ENCODE measurements at places on chromosomes 5 and 9. TPM values are rescaled to one million over a fixed set of nuclear protein-coding genes. Genes with fewer than 3 reads are reported as not detected.

NDUFAF2 gene
- 56.0 TPM for total RNA-seq

TXNDC8 gene
- total RNA-seq = not detected

DNA sequence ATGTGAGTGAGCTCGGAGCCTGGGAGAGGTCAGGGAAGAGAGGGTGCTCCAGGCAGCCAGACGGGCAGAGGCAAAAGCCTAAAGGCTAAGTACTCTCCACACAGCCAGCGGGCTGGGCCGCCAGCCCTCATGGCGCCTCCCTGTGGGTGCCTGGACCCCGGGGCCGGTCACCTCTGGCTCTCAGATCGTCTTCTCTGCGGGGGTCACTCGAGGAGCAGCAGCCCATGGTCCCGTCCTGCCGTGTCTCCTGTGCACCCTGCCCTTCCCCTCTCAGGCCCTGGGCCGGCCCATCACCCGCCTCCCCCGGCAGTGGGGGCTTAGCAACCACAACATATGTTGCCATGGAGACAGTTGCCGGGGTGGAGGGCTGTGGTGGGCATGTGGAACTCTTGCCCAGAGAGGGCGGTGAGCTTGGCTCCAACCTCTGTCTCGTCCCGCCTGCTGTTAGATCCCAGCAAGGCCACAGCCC lies 4.2 kb downstream of the AK1 start:
- no peak for DNase-seq

GRCh38 chr9:136484153-136485048 lies 1.6 kb upstream of the SEC16A start:
- no peak for DNase-seq

- DNase-seq = no peak
Measured at GRCh38 chr5:126359884-126360283, 63.3 kb upstream of the GRAMD2B start.

KCNV2 gene
- total RNA-seq = not detected

DNA sequence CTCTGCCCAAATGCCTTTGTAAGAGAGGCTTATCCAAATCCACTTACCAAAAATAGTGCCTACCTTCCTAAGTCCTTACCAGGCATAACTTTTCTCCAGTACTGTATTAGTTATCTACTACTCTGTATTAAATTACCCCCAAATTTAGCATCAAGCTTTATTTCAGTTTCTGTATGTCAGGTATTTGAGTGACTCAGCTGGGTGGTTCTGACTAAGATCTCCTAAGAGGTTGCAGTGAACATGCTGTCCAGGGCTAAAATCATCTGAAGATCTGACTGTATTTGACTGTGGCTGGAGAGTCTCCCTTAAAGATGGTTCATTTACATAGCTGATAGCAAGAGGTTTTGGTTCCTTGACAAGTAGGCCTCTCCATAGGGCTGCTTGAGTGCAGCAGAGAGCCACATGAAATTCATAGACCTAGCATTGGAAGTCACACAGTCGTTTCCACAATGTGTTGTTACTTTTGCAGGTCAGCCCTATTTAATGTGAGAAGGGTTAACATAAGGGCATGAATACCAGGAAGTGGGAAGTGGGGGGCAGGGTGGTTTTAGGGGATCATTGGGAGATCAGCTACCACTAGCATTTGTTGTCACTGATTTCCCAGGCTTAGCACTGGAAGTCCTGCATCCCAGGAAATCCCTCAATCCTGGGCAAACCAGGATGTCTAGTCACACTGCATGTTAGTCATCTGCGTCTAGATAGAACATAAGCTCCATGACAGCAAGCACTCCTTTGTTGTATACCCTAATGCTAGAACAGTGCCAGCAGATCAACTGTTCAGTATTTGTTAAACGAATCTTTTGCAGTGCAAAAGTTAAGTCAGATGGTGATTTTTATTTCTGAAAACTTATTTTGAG lies 2.0 kb upstream of the ZNF622 start:
- peak; percentile 35 for DNase-seq

GRCh38 chr5:120582635-120583034 lies 118.5 kb downstream of the PRR16 start:
- DNase-seq = no peak

- peak; percentile 78 for DNase-seq
Measured at GRCh38 chr9:96441798-96442445, 8.0 kb upstream of the HABP4 start.

ADAMTS19 gene
- total RNA-seq = not detected

GRCh38 chr9:137189297-137190295 lies 1.1 kb downstream of the SSNA1 start:
- no peak for DNase-seq

PFN3 gene
- not detected for total RNA-seq

GRCh38 chr9:15295761-15296405 lies 11.1 kb downstream of the TTC39B start:
- no peak for DNase-seq

GNE gene
- total RNA-seq = 13.8 TPM

DNA sequence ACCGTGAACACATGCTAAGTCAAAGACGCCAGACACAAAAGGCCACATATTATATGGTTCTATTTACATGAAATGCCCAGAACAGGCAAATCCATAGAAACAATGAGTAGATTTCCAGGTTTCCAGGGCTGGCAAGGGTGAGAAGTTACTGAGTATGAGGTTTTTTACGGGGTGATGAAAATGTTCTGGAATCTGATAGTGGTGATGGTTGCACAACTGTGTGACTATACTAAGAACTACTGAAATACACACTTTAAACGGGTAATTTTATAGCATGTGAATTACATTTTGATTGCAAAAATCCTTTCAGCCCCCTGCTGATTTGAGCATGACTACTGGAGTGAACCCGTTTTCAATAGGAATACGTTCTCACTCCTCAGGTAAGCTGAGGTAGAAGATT lies 46.7 kb upstream of the TBC1D9B start:
- DNase-seq = no peak

UGT3A1 gene
- total RNA-seq = not detected

DNA sequence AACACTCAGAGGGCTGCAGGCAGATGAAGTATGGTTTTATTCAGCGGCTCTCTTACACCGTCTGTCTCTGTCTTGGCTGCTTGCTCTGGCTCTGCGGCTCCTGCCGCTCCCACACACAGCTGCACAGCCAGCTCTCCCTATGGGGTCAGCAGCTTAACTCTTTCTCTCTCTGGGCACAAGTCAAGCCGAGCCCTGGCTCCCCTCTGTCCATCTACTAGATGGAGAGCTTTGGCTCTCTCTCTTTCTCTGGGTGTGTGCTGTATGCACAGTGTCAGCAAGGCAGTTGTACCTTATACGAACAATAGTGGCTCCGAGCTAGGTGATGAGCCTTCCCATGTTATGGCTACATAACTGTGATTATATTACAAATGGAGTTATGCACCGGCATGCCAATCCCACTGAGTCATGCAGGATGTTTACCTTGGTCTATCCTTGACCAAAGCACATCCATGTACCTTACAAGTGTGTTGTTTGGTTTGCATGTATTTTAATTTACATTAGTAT lies 19.3 kb upstream of the PPP2CA start:
- DNase-seq = peak; percentile 24

GRCh38 chr9:127201071-127201541 lies 63.5 kb upstream of the GARNL3 start:
- no peak for DNase-seq

DND1 gene
- total RNA-seq = 0.81 TPM

TNFSF8 gene
- 0.09 TPM for total RNA-seq

PHF24 gene
- total RNA-seq = not detected

DNA sequence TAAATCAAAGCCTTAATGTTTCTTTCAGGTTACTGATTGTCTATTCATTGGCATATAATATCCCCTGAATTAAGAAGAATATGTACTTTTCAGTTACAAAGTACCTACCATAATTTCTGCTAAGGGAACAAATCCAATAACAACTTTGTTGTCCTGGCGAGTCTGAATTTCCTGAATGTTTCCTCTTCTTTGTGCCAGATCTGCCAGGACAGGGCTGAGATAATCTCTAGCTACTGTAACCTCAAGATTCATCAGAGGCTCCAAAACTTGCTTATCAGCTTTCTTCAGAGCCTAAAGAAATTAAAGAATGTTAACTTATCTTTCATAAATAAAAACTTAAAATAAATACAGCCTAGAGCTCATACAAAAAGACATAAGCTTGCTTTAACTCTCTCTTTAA lies 37.2 kb downstream of the HEXB start:
- DNase-seq = no peak

CDKN2B-AS1 gene
- total RNA-seq = not detected

DOK3 gene
- total RNA-seq = 21.1 TPM

- DNase-seq = no peak
Measured at GRCh38 chr5:1062761-1063568, 48.9 kb downstream of the SLC12A7 start.

CDH18 gene
- total RNA-seq = 0.87 TPM

DNA sequence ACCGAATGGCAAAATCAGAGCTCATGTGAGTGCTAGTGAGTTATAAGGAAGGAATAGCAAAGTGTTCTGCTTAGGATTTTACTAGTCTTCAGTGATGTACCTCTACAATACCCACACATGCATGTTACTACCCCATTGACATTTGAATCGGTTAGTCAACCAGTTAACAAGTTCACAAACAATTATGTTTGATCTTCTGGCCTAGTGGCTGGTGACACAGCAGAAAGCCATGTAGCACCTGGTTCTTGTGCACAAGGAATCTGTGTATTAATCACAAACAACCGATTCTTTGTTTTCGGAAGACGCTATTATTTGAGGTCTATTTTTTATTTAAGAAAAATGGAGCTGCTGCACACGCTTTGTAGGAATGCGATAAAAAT lies 41.9 kb downstream of the NTRK2 start:
- DNase-seq = no peak

DNA sequence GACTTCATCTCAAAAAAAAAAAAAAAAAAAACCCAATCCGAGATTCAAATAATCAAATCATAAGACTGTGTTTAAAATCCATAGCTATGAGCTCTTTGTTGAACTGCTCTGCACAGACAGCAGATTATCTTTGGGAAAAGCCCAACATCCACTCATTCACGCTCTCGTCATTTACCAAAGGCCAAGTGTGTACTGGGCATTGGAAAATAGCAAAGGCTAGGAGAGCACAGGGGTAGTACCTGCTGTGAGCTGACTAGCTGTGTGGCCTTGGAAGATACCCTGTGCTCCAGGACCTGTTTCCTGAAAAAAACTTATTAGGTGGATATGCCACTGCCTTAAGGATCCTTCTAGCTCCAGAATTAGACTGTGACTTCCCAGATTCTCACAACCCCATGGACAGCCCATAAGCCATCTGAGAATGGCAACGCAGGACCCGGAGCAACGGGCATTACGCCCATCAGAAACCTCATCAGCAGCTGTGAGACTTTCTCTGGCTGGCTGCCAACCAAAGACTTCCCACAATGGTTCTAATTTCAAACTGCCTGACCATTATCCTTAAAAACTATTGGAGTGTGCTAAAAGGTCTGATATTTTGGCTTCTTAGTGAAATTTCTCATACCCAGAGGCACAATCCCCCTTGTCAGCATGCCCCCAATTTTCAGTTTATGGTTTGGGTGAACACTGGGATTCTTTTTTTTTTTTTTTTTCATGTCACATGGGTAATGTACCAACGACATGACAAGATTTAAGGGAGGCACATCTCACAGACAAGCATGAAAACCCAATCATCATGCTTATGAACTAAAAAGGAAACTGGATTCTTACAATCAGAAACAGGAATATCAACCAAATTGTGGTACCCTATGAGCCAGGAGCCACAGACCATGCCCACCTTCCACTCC lies 16.8 kb downstream of the SERINC5 start:
- DNase-seq = no peak

SPATA31E1 gene
- not detected for total RNA-seq

- no peak for DNase-seq
Measured at GRCh38 chr5:1793966-1794900, 5.4 kb downstream of the MRPL36 start.

SLC25A2 gene
- total RNA-seq = not detected

GRCh38 chr5:156327296-156327695 lies 332 bp downstream of the SGCD start:
- no peak for DNase-seq

DNA sequence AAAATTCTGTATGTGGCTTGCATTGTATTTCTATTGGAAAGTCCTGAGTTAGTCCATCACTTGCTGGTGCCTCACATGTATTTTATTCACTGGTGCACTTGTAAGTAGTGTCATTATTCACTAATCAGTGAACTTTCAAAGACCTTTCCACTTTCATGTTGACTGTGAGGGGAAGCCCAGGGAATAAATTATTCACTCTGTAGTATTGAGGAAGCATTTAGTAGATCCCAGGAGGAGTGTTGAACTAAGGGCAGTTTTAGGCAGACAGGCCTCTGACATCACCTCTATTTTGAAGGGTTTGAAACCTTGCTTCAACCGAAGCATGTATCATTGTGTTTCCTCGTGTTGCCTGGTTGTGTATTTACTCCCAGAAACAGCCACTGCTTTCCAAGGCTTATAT lies 705.4 kb upstream of the RIOK2 start:
- DNase-seq = no peak

GRCh38 chr9:113886026-113886369 lies 9.9 kb downstream of the ZNF618 start:
- no peak for DNase-seq

GRCh38 chr9:94166976-94167346 lies 82.7 kb downstream of the PTPDC1 start:
- no peak for DNase-seq

DNA sequence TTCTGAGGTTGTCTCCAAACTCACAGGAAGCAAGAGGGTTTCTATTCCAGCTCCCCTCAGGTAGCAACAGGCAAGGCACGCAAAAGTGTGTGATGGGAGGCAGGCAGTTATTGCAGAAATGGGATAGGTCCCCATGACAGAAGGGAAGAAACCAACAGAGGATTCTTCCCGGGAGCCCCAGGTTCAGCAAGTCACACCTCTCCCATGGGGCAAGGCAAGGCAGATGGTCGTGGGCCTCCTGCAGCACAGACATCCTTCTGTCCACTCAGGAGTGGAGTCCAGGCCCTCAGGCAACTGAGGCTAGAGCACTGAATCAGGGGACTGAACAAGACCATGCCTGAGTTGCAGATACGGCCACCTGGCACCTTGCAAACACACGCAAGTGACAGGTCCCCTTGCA lies 424.9 kb upstream of the IRX4 start:
- no peak for DNase-seq

P4HA2 gene
- 14.3 TPM for total RNA-seq

GRCh38 chr9:27586304-27586703 lies 13.0 kb upstream of the C9orf72 start:
- DNase-seq = no peak

- DNase-seq = peak; percentile 21
Measured at GRCh38 chr9:74570879-74571512, 73.9 kb downstream of the RORB start.

DNA sequence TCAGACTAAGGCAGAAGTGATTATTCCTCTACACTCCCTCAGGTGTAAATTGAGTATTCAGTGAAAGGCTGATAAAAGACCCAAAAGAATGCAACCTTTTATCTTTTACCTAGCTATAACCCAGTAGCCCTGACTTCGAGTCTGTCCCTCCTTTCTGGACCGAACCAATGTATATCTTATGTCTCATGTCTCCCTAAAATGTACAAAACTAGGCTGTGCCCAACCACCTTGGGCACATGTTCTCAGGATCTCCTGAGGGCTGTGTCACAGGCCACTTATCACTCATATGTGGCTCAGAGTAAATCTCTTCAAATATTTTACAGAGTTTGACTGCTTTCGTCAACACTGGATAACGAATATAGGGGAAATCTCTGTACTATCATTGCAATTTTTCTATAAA lies 12.7 kb downstream of the FBXL17 start:
- no peak for DNase-seq

- DNase-seq = no peak
Measured at GRCh38 chr9:123394291-123395235, 38.6 kb downstream of the CRB2 start.

ACTL7A gene
- not detected for total RNA-seq

Data from K562 (cell line).